ENCODE measurements at places on chromosomes 12 and 14. TPM values are rescaled to one million over a fixed set of nuclear protein-coding genes. Genes with fewer than 3 reads are reported as not detected.

The LHX5 gene
- not detected for polyA plus RNA-seq

The C12orf50 gene
- 0.57 TPM for polyA plus RNA-seq

The KRT85 gene
- polyA plus RNA-seq, result not detected

The RPGRIP1 gene
- 0.58 TPM for polyA plus RNA-seq

The DTX1 gene
- polyA plus RNA-seq, result 12.4 TPM

The AICDA gene
- polyA plus RNA-seq, result 0.45 TPM

GRCh38 chr12:13116259-13116658, 12.8 kb upstream of the GSG1 start:
- DNase-seq, result no peak

DNA sequence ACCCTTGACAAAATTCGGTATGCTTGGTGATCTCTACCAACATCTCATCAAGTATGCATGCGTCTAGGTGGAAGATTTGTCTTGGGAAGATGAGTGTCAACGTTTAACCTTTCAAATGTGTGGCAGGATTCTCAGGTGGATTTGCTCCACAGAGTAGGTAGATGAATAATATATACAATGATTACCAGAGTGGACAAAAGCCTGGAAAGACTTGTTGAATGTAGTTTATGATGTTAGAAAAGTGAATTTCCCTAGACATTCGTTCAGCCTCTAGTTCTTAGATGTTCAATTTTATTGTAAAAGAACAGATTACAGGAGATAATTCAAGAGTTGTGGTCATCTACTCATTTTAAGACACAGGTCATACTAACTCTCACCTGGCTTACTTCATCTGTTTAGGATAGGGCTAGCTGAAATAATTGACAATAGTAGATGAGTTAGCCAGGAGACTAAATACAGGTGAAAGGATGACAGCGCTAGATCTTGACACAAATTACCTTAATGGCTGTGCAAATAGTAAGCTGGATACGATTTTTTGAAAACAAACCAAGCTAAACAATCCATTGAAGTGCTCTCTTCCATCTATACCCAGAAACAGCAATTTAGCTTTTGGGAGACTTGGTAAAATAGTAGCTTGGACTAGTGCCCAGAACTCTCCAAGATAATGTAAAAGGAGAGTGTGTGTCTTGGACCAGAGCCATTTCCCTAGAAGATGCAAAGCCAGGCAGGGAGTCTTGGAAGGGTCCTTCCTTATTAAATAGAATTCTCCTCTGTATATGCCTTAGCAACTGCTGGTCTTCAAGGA, 168.0 kb downstream of the DACT1 start:
- peak; percentile 77 for DNase-seq

DNA sequence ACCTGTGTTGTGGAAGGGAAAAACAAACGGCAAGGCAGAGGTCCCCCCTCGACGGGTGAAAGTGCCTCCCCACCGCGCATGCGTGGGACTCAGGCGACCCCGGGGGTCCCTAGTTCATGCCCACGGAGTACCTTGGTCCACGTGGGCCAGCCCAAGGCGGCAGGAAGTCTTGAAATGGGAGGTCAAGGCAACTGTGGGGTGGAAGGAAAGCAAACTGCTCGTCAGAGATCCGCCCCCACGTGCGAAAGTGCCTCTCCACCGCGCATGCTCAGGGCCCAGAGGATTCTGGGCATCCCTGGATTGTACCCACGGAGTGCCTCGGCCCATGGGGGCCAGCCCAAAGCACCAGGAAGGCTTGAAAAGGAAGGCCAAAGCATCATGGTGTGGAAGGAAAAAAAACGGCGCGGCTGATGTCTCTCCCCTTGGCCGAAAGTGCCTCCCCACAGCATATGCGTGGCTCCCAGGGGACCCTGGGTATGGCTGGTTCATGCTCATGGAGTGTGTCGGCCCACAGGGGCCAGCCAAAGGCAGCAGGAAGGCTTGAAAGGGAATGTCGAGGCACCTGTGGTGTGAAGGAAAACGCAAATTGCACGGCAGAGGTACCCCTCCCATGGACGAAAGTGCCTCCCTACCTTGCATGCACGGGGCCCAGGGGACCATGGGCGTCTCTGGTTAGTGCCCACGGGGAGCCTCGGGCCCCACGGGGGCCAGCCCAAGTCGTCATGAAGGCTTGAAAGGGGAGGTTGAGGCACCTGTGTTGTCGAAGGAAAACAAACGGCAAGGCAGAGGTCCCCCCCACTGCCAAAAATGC, 369.7 kb downstream of the ALG10 start:
- no peak for DNase-seq

DNA sequence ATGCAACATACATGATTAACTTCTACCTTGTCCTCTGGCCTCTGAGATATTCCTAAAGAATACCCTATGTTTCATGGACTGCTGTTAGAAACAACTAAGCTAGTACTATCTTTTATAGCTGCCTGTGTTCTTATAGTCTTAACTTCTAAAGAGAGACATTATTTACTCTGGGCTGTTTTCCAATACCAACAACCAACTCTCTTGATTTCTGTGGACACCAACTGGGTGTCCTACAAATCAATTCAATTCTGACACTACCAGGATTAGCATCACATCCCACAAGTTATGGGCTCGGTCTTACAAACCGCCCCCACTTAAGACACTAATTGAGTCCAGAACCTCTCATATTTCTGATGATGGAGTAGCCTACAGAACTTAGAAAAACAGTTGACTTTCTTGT, 8.3 kb downstream of the XPOT start:
- DNase-seq, result no peak

GRCh38 chr14:79134361-79134760, 964.2 kb downstream of the NRXN3 start:
- DNase-seq, result no peak

DNA sequence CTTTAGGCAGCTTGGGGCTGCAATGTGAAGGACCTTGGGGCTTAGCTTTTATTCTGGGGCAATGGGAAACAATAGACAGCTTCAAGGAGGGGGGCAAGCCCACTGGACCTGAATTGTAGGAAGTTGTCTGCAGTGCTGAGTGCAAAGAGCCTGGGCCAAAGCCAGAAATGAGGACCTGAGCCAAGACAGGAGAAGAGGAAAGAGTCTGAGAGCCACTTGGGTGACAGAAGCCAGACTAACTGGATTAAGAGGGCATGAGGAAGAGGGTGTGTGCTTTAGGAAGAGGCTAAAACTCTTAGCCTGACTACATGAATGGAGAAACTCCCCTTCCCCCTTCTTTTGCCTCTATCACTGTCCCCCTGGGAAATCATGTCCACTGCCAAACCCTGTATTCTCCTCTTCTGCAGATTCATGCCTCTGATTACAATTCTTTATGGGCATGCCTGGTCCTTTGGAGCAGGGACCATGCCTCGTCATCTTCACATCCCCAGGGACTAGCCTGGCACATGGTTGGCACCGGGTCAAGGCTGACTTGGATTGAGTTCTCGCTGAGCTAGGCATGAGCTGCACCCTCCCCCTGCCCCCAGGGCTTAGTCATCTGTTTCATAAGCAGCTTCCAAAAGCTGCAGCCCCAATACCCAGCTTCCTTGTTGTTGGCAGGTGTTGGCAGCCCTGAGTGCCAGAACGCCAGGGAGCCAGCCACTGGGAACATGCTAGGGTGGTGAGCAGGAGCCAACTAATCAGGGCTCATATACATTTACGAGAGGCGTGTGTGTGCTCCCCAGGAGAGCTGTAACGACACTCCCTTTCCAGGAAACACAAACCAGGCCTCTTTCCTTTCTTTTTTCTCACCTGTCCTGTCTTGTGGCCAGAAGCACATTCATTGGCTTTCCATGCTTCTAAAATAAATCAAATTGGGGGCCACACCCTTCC, 27.7 kb upstream of the JDP2 start:
- peak; percentile 15 for DNase-seq

DNA sequence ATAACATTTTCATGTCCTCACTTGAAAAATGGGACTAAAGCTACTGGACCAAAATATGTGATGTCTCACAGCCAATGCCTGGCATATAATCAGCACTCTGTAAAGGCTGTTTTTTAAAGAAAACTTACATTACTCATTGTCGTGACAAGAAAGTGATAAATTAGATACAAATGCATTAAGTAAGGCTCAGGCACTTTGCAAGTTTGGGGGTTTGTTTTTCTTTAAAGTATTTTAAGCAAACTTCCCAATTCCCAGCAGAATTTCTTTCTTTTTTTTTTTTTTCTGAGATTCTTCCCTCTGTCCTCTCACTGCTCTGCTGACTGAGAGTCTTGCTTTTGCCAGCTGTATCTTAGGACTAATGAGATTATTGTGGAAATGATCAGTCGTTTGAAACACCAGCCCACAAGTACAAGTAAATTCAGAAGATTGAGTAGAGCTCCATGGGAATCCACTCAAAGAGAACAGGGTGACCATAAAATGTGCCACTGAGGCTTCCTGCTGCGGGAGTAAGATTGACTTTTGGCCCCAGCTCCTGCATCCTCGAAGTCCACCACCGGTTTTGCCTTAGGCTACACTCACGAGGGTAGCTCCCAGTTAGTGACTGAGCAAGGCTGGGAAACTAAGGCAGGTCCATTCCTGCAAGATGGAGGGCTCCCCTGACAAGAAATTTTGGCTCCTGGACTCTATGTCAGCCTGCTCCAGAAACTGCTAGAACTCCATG, 82.8 kb downstream of the TMTC1 start:
- DNase-seq, result no peak

DNA sequence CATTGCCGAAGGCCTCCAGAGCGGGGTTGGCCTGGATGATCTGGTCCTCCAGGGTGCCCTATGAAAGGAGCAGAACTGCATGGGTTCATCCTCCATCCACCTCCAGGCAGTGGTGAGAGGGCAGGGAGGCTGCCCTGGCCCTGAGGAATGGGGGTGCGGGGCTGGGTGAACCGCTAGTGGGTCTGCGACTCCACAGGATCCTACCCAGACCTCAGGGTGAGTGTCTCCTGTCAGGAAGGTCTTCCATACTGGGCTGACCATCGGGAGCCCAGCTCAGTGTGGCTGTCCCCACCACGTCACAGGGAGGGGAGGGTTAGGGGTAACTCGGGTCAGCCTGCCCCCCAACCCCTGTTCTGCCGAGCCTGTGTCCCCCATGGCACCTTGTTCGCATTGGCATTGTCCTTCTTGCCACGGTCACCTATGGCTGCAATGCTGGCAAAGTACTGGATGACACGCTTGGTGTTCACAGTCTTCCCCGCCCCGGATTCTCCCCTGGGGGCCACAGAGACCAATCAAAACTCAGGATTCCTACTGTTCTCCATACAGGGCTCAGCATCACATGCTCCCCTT, 3.7 kb downstream of the MYH6 start:
- DNase-seq, result no peak

GRCh38 chr14:53124786-53125185, 28.3 kb downstream of the DDHD1 start:
- no peak for DNase-seq

DNA sequence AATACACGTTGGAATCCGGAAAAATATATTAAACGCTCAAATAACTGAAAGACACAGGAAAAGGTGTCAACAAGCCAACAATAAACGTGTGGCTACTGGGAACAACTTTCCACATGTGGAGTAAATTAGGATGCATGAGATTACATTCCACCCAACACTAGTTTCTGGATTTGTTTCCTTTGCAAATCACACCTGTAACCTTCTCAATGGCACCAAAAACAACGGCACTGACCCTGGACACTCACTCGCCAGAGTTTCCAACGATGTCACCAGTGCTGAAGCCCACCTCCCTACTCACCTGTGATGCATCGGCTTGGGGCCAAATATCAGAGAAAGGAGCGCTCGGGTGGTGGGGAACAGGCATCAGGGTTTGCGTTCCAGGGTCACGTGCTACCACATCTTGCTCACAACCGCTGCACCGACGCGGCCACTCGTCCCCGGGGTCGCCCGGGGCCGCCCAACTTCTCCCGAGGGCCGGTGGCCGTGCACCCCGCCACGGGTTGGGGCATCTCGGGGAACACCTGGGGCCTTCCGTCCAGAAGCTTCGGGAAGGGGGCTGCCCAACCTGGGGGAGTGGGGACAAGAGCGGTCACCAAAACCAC, 629 bp downstream of the PRDM4 start:
- DNase-seq, result no peak

DNA sequence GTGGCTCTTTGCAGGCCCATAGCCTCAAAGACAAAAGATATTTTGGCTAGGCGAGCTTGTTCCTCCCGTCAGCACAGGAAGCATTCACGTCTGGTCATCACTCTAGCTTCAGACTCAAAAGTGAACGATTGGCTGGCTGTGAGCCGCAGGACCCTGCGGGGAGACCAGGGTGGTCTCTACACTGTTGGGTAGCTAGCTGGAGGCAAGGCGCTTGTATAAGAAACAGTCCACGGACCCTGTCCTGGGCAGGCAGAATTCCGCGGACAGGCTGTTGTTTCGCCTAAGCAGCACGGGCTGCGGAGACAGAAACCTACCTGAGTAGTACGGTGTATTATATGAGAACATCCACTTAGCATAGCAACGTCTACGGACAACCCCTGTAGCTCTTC, 29.6 kb downstream of the WBP11 start:
- DNase-seq, result no peak

DNA sequence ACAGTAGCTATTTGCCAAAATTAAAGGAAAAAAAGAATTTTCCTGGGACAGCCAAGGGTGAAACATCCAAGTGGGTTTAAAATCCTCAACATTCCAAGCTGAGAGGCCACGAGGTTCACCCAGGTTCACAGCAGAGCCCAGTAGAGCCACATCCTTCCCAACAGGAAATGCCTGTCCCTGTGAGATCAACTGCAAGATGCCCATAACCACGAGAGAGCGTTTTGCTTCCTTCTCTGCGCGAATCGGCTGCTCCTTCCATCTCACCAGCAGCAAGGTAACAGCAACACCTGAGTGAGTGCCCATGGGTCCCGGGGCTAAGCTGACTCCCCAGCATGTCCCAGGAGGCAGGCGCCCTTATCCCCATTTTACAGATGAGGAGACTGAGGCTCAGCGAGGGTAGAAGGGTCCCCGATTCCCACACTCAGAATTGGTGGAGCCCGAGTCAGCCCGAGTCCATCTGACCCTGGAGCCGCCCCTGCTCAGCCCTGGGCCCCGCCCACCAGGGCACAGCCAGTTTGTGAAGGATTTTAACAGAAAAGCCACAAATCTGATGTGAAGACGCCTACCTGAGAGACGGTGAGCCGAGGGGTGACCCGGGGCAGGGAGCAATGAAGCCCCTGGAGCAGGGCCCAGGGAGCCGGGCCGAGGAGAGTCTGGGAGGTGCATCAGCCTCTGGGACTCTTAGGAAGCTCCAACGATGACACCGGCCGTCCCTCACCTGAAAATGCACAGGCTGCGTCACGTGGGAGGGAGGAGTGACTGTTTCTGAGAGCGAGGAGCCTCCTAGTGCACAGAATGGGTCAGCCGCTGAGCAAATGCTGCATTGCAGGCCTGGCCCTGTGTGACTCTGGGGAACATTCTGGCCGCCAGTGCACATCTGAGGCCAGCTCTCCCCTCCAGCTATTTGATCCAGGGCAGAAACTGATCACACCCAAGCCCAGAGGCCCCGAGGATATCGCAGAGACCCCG, 236.9 kb upstream of the SFSWAP start:
- no peak for DNase-seq

GRCh38 chr12:16467272-16467671, 119.8 kb downstream of the MGST1 start:
- no peak for DNase-seq
